Activated CD8-positive, alpha-beta memory T cell treated with anti-CD3 and anti-CD28 coated beads, Interleukin-2, amount 50 U/mL, for 4 hours (primary cell): ENCODE measurements at places on chromosomes 6 and 20.

- DNase-seq = peak; percentile 5
Observed at GRCh38 chr20:57611586-57612311, 8.5 kb downstream of the ZBP1 start.

GRCh38 chr20:6311841-6312655 lies 189.2 kb upstream of the FERMT1 start:
- no peak for DNase-seq

GRCh38 chr6:43496370-43497128 lies 13.6 kb downstream of the LRRC73 start:
- no peak for DNase-seq

- no peak for DNase-seq
Observed at GRCh38 chr6:144158133-144158532, 7.8 kb downstream of the STX11 start.

DNA sequence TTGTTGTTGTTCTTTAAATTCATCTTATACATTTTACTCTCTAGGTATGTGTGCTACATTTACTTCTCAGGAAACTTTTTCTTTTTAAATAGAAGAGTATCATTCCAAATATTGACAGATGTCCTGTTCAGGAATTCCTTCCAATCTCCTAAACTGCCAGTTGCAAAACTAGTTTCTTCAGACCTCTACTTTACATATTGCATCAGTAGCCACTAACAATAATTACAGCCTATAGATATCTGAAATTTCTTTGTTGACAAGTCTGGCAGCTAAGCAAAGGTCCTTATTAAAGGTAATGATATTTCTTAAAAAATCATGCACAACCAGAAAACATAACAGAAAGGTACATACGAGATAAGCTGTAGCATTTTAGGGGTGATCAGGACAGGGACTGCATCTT lies 4.5 kb downstream of the ECHDC1 start:
- no peak for DNase-seq

DNA sequence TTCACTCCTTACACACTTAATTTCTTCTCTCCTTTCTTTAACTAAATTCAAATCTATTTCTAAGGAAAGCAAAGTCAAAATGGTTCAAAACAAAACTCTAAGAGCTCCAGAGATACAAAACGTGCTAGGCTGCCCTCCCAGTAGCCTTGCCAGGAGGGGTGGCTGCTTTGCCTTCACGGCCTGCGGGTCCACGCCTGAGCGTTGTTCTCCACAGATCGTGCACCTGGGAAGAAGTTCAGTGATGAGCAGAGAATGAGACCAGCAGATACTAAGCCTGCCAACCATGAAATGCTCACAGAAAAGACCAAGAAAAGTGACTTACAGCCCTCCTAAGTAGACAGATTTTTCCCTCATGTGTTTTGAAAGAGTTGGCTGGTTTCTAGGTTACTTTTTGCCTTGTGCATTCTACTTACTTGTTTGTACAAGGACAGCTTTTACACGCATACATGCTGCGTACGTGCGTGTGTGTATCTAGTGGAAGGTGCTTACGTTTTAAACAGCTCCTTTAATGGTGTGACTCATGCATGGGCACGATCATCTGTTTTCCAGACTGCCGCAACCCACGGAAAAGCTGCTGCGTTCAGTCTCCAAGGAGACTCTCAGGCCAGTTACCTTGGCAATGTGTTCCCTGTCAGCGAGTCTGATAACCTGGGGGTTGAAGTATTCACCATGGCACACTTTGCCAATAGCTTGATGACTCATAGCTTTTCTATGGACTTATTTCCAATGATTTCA lies 32.4 kb upstream of the PBOV1 start:
- no peak for DNase-seq

GRCh38 chr6:45880159-45880558 lies 135.5 kb downstream of the CLIC5 start:
- no peak for DNase-seq

GRCh38 chr6:164753517-164753916 lies 555.9 kb downstream of the C6orf118 start:
- no peak for DNase-seq

GRCh38 chr20:60223174-60223573 lies 265.0 kb downstream of the CDH26 start:
- DNase-seq = no peak

GRCh38 chr20:61799394-61799923 lies 266.2 kb downstream of the TAF4 start:
- no peak for DNase-seq

GRCh38 chr6:161833099-161833860 lies 559.4 kb upstream of the AGPAT4 start:
- no peak for DNase-seq
